ENCODE measurements at places on chromosomes 13 and 19.

DNA sequence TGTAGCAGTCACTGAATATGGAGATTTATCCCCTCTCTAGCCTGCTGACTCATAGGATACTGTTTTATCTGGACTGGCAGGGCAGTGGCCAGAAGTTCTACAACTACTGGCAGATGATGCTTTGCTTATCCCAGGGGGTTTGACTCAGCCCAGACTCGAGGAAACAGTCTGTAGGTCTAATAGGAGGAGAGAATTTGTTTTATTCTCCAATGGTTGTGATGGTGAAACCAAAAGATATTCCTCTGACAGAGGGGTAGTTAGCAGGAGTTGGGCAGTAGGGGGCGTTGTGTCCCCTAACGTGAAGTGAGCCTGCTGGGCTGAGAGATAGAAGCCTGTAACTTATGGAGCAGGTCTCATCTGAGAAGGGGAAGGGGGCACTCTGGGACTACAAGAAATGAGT lies 74.9 kb downstream of the WTIP start:
- peak; percentile 37 for DNase-seq

GRCh38 chr13:80237646-80238045 lies 103.3 kb downstream of the SPRY2 start:
- no peak for DNase-seq

DNA sequence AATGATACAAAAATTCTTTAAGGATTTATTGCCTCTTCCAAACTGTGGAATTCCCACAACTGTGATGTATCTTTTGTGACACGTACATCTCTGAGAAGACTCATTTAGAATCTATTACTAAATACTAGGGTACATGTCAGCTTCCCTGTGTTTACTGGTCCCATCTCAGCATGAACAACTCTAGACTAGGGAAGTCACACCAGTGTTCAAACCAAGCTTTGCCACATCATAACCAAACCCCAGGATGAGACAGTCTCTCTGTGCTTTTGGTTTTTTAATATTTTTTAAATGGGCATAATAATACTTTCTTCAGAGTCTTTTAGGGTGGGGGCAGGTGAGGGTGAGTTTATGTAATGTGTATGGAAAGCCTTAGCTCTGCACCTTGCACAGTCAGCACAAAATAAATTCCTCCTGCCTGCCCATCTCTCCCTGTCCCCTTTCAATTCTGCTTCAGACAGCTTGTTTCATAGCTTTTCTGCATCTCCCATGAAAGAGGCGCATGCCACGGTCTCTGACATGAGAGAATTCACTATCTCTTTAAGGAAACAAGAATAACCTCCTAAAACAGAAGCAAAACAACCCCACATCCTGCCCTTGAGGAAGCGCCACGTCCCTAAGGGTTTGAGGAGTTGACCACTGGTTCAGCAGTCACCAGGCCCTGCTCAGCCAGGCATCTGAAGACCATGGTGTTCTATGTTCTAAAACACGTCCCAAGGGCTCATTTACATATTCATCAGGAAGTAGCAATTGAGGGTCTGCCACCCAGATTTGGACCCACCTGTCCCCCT lies 174.5 kb downstream of the USP12 start:
- no peak for DNase-seq

DNA sequence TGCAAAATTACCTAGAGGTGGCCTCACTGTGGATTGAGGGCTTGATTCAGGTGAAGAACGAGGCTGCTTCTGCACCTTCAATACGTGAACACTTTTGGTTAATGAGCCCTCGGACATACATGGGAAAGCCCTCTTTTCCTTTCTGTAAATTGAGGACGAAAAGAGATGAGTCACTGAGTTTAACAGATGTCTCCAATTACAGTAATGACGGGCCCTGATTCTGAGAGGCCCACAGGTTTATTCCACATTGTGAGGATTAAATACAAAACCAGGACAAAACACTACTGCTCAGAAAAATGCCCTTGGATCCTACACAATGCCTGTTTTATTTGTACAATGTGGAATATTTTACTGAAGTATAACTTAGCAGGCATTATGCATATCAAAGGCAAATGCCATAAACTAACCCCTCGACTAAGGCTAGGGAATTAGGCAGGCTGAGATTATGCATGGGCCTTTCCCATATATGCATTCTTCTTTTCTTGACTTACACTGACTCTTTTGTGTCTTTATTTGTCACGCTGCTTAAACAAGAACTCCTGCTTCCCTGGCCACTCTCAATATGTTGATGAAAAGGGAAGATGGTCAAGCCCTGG lies 819.9 kb downstream of the OLFM4 start:
- DNase-seq, result no peak

DNA sequence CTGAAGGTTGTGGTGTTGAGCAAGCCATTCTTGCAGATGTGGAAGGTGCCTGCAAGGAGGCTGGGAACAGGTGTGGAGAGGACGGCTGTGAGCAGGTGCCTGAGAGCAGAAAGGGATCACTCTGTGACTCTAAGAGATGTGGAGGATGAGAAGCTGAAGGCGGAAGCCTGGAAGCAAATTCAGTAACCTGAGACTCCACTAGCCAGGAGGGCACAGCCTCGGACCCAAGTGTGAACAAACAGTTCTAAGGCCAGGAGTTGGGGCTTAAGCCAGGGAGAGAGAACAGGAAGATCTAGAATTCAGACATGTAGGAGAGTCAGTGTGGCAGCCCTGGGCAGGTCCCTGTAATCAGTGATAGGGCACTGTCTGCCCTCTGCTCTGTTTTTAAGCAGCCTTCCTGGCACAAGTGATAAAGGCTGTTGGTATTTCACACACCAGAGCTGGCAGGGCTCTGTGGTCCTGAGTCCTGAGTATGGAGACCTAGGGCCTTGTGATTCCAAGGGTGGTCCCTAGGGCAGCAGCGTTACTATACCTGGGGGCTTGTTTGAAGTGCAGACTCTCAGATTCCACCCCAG lies 131.3 kb downstream of the SLC7A1 start:
- DNase-seq, result no peak

DNA sequence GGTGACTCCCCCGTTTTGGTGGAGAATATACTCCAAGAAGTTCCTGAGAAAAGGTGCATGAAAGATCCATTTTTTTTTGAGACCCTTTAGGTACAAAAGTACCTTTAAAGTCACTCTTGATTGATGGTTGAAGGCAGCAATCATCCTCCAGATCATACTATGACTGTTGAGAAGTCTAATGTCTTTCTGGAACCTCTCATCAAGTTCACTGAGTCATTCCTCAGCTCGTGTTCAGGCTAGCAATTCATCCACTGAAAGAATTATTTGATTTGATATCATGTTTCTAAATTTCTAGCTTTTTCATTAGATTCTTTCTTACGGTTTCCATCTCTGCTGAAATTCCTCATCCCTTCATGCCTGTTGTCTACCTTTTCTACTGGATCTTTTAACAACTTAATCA lies 65.1 kb upstream of the GJB6 start:
- DNase-seq, result no peak

DNA sequence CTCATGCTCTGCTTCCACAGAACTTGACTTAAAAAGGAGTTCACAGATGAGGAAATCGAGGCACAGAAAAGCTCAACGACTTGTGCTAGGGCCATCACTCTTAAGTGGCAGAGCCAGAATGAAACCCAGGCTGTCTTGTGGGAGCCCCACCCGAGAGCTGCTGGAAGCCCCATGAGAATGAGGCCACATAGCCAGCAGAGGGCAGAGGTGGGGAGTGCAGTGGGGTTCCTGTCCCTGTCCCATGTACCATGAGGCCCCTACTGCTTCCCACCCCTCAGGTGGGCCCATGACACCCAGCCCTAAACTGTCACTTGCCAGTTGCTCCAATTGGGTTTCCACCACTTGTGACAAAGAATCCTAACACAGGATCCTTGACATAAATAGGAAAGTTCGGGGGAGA lies 175.9 kb downstream of the IRS2 start:
- peak; percentile 22 for DNase-seq

DNA sequence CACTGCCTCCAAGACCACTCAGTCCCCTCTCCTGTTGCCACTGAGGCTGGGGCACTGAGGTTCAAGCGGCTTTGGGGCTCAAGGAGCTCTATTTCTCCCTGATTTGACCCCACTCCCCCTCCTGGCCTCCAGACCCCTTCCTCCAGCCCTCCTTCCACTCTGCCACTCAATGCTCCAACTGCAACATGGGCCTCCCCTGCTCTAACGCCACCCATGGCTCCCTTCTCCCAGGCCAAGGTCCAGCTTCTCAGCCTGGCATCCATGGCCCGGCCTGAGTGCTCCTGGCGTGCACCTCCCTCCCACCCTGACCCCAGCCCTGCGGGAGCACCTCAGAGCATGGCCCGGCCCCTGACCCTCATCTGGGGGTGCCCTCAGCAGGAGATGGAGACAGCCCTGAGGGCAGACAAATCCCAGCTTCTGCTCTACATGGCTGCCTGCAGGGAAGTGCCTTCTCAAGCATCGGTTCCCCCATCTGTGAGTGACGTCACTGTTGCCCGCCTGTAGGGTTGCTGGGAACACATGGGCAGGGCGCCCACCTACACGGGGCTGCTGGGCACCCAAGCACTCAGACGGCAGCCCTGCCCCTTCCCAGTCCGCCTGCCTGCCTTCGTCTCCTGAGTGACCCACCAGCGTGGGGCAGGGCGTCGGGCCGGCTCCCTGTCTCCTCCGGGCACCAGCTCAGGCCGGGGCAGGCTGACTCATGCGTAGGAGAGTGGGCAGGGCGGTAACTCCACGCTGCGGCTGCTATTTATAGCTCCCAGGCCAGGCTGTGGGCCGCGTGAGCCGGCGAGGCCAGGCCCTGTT lies 1.6 kb upstream of the DIRAS1 start:
- no peak for DNase-seq

DNA sequence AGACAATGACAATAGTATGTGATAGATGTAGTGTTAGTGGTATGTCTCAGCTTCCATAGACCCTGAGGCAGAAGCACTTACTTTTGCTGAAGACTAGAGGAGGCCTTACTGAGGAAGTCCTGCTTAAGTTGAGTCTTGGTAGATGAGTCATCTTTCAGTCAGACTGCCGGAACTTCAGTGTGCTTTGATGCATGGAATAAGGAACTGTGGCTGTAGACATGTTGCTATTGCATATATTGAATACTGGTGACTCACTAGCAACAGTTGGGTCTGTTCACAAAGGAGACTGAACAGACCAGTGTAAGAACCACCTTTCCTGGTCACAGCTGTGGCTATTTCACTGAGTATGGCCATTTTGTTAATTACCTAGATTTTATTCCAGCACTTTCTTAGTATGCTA lies 1000.6 kb downstream of the OLFM4 start:
- no peak for DNase-seq

DNA sequence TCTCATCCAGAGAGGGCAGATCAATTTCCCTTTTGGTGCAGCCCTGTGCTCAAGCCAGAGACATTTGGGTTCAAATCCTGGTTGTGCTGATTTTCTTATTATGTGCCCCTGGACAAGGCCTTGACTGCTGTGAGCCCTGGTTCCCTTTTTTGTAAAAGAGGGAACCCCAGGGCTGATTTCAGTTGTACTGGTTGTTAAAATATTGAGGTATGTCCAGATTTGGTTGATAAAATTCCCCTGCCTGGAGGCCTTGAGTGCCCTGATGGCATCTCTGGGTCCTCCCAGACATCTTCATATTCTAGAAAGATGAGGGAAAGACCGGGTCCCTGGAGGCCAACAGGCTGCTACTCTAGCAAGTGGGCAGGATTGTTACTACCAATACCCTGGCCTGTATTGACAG lies 14.4 kb upstream of the PLAUR start:
- no peak for DNase-seq

- peak; percentile 77 for DNase-seq
Measured at GRCh38 chr19:51440846-51441409, 17.3 kb downstream of the SIGLEC8 start.

DNA sequence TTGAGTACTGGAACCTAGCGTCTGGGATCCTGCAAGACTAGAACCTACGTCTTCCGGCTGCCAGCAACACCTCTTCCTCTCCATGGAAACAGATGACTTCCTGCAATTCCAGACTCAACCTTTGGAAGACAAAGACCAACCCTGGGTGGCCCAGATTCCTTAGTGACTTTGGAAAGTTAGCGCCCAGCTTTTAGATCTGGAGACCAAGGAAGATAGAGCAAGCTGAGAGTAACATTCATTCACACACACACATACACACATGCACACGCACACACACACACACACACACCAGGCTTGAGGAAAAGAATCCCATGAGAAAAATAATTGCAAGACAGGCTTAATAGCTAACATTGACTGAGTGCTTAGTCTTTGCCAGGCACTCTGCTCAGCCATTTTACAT lies 788.9 kb downstream of the UQCRFS1 start:
- no peak for DNase-seq

GRCh38 chr13:40149611-40150274 lies 494.3 kb downstream of the COG6 start:
- peak; percentile 30 for DNase-seq

- DNase-seq, result no peak
Measured at GRCh38 chr13:76887076-76887563, 915 bp upstream of the KCTD12 start.

DNA sequence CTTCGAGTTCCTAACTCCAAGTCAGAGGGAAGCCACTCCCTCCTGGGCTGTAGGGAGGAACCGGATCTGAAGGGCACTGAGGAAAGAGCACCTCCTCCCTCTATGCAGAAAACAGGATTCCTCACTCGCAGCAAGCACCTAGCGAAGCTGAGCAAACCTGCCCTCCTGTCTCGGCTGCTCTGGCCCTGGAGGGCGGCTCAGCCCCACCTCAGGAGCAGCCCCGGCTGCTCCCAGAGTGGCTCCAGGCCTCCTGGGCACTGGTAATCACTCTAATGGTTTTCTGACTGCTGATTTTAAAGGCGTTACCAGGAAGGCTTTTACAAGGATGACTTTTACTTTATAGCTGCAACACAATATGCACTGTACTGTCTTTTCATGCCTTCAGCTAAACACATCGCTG lies 312.5 kb downstream of the TEX29 start:
- DNase-seq, result no peak

DNA sequence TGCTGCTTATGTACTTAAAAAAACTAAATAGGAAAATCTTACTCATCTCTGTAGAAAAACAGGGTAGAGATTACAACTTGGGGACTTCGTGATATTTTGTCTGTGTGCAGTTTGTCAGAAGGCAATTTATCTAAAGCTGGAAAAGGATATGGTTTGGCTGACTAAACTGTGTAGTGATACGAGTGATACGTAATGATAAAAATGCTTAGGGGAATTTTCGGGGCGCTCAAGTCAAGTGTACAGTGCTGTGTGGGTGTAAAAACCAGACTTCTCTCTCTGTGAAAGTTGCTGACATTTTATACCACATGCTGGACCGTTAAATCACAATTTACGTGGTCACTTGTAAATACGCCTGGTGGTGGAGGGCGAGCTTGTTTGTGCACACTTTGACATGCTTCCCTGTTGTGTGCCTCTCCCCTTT lies 221.7 kb downstream of the KCNRG start:
- peak; percentile 43 for DNase-seq

- no peak for DNase-seq
Measured at GRCh38 chr13:94860981-94861407, 148.6 kb upstream of the SOX21 start.

- no peak for DNase-seq
Measured at GRCh38 chr13:69617587-69617986, 490.0 kb upstream of the ATXN8OS start.
